H9 (cell line): ENCODE measurements at places on chromosomes 6 and 20.

- no peak for DNase-seq
Observed at GRCh38 chr20:64153410-64153809, 10.8 kb upstream of the MYT1 start.

- DNase-seq = no peak
Observed at GRCh38 chr20:19817017-19817416, 59.0 kb downstream of the RIN2 start.

DNA sequence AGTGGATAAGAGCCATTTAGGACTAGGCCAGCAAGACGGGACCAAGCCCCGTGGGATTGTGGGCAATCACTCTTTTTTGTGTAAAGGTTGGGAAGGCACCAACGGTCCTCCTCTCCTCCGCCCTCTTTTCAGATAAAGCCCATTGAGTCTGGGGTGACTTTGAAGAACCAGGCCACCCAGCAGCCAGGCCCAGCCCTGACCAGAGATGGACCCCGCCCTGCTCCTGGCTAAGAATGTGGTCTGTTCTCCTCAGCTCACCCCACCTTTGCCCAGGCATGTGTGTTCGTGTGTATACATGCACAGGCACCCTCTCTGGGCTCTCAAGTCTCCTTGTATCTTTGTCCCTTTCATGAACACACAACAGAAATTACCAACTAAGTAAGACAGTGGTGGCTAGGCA is 9.1 kb downstream of the SDC4 start:
- no peak for DNase-seq

GRCh38 chr6:34240329-34241248 is 3.9 kb downstream of the HMGA1 start:
- no peak for DNase-seq

- DNase-seq = no peak
Observed at GRCh38 chr6:43240950-43241349, 2.3 kb upstream of the TTBK1 start.

GRCh38 chr6:28656715-28657114 is 131.0 kb downstream of the GPX5 start:
- no peak for DNase-seq

GRCh38 chr6:145015739-145016558 is 719.4 kb downstream of the EPM2A start:
- DNase-seq = no peak

DNA sequence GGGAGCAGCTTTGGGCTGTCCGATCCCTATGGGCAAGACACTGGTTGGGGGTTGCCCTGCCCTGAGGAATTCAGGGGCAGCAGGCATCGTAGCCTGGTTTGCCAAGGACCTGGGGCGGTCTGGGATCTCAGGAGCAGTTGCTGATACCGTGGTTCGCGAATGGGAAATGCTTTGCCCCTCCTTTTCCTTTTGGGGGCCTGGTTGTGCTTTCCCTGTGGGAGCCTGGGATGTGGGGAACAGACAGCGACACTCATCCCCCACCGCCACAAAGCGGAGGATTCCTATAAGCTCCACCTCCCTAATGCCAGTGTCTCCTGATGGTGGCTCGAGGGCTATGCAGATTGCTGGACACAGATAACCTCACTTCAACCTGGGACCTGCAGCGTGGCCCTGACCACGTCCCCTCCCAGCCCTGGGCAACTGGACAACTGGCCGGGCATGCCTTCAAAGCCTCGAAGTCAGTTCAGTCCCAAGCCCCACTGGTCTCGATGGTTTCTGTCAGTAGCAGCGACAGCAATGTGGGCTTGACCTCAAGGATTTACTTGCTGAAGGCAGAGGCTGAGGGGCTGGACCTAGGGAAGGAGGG is 3.3 kb downstream of the CEBPB start:
- DNase-seq = no peak

GRCh38 chr6:112683106-112683505 is 336.0 kb downstream of the RFPL4B start:
- no peak for DNase-seq

DNA sequence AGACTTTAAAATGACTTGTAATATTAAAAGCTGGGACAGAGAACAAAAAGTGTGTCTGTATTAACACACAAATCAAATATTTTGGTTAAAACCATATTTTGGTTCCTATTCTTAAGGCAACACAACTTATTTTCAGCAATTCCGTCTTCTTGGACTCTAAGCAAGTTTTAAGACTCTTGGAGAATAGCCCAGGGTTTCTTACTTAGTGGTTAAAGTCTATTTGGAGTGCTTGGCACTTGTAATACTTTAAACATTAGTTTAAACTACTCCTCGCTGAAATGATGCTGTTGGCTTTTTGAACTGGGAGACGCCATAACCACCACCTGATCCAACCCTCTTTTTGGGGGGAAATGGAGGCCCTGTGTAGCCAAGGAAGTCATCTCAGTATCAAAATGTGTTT is 109.7 kb upstream of the GMDS start:
- DNase-seq = no peak

DNA sequence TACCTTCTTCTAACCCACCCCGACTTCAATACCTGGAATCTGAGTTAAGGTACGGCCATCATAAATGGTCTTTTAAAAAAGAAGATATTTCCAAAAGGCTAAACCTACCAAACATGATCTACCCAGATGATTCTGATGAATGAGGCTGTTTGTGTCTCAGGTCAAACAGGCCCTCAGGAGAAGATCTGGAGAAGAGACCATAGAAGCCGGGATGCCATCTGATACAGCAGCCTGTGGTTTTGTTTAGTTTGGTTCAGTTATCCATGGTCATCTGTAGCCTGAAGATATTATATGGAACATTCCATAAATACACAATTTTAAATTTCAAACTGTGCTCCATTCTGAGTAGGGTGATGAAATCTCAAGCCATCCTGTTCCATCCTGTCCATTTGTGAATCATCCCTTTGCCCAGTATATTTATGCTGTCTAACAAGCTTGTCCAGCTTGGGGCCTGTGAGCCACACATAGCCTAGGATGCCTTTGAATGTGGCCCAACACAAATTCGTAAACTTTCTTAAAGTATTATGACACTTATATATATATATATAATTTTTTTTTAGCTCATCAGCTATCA is 4.0 kb upstream of the CAP2 start:
- no peak for DNase-seq

GRCh38 chr6:3369985-3370360 is 86.9 kb downstream of the SLC22A23 start:
- no peak for DNase-seq

DNA sequence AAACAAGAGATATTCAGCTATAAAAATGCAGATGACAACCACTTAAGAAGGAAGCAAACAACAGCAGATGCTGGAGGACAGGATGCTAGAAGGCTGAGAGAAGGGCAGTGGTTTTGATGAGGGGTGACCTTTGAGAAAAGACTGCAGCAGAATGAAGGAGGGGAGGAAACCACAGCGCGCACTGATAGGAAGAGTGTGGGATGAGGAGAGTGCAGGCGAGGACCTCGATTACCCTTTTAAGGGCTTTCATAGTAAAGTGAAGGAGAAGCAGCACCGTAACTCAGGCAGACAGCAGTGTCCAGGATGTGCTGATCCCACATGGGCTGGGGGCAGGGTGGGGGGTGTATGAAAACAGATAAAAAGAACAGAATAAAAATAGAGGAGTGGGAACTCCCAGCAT is 19.2 kb downstream of the ZBTB2 start:
- no peak for DNase-seq

- DNase-seq = no peak
Observed at GRCh38 chr6:87799651-87800050, 97.6 kb upstream of the AKIRIN2 start.

- DNase-seq = no peak
Observed at GRCh38 chr6:90537027-90537426, 49.8 kb downstream of the MAP3K7 start.

DNA sequence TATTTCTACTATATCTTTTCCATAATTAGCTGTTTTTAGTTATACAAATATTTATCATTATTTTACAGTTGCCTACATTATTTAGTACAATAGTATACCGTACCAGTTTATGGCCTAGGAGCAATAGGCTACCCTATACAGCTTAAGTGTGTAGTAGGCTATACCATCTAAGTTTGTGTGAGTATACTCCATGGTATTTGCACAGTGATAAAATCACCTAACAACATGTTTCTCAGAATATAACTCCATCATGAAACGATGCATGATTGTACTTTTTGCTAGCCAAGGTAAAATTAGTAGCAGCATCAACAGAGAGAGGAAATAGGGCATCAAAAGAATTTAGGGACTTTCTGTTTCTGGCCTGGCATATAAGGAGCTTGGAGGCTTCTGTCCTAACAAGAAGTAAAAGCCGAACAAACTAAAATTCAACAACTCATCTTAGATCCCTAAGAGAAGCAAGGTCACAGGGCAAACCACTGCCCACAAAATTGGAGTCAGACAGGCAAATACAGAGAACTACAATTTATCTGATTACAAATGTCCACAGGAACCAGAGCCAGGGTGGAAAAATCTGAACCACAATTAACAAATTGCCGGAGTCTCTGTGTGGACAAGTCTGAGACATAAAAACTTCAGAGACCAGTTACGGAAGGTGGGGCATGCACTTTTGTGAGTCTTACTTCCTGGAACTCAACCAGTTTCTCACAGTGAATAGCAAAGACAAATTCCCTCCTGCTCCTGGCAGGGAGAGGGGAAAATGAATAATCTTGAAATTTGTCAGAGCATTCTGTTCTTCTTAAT is 671.4 kb downstream of the RFPL4B start:
- DNase-seq = no peak

DNA sequence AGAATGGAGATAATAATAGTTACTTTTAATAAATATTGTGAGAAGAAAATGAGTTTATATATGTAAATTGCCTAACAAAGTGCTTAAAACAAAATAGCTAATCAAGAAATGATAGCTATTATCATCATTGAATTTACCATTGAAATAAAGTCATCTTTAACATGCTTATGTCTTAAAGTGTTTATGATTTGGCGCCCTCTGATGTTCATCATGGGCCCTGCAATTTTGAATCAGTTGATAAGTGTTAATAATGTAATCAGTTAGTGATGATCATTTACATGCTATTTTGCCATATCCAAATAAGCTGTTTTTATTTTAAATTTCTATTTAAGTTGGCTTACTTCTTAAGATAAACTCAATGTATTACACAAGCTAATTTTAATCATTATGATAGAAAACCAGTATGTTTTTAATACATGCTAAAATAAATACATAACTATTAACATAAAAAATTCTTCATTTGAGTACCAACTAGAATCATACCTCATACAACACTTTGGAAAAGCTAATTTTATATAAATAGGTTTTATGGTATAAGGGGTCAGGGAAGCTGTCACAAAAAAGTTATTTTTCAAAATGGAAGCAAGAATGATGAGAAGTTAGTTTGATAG is 39.2 kb upstream of the TPD52L1 start:
- no peak for DNase-seq

- no peak for DNase-seq
Observed at GRCh38 chr20:35598476-35598875, 17.2 kb upstream of the SPAG4 start.

GRCh38 chr6:2168480-2168879 is 76.9 kb downstream of the GMDS start:
- DNase-seq = no peak

DNA sequence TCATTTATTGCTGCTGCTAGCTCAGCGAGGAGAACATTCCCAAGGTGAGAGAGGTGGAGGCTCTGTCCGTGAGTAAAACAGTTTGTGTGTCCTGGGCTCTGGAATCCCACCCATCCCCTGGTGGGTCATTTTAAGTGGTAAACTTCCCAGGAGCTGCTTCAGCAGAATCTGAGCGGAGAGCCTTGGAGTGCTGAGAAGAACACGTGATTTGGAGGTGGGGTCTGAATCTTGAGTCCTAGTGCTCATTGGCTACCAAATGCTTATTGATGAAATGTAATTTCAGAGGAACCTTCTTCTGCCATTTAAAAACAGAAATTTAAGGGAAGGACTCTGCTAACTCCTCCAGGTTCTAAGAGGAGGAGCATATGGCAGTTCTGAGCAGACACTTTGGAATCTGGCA is 132.4 kb downstream of the CDH26 start:
- DNase-seq = no peak

- DNase-seq = no peak
Observed at GRCh38 chr6:32182555-32182981, 1.5 kb downstream of the AGER start.

GRCh38 chr6:159463119-159463829 is 229.8 kb downstream of the SOD2 start:
- DNase-seq = no peak

- DNase-seq = no peak
Observed at GRCh38 chr6:111114482-111114881, 27.2 kb downstream of the SLC16A10 start.

GRCh38 chr6:37667050-37667814 is 30.5 kb downstream of the MDGA1 start:
- no peak for DNase-seq

GRCh38 chr20:48791014-48791413 is 36.8 kb downstream of the PREX1 start:
- DNase-seq = no peak

- DNase-seq = no peak
Observed at GRCh38 chr6:64224819-64225218, 589.2 kb downstream of the PHF3 start.

GRCh38 chr6:34595332-34596184 is 39.4 kb upstream of the SPDEF start:
- no peak for DNase-seq

GRCh38 chr20:37841389-37841788 is 61.5 kb upstream of the VSTM2L start:
- no peak for DNase-seq
